ENCODE measurements at places on chromosomes 11 and 22.

DNA sequence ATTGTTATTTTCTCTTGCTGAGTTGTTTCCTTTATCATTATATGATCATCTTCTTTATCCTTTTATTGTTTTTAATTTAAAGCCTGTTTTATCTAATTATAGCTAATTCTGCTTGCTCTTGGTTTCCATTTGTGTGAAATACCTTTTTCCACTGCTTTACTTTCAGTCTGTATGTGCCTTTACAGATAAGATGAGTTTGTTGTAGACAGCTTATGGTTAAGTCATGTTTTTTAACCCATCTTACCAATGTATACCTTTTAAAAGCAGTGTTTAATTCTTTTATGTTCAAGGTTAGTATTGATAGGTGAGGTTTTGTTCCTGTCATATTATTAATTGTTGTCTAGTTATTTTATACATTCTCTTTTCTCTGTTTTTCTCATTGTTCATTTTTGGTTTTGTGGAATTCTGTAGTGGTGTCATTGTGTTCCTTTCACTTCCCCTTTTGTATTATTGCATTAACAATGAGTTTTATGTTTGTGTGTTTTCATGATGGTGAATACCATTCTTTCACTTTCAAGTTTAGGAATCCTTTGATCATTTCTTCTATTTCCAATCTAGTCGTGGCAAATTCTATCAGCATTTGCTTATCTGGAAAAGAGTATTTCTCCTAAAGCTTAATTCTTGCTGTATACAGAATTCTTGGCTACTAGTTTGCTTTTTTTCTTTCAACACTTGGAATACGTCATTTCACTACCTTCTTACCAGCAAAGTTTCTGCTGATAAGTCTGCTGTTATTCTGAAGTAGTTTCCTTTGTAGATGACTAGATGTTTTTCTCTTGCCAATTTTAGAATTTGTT lies 21.8 kb downstream of the OR5AN1 start:
- no peak for DNase-seq

DNA sequence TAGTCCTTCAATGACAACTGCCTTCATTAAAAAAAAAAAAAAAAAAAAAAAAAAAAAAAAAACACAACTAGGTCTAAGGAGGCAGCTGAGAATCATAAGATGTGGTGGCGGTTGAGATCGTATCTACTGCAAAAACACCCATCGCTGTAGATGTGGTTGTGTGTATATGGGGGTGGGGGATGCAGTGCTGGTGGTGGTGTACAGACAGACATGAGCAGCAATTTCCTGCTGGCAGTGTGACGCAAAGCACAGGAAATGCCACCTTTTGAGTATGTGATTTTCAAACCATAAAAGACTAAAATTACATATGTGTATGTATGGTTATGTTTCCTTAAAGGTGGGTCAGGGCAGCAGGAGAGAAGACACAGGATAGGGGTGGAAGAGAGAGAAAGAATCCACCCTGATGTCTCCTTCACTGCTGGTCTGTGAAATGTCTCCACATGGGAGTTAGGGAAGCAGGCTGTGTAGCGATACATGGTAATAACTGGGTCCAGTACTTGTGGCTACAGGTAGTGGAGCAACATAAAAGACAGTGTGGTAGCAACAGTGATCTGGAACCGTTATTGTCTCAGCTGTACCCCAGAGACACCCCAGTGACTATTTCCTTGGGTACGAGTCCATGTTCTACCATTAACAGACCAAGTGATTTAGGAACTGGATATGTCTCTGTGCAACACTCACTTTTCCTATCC lies 57.9 kb downstream of the SYTL2 start:
- DNase-seq, result peak; percentile 89

DNA sequence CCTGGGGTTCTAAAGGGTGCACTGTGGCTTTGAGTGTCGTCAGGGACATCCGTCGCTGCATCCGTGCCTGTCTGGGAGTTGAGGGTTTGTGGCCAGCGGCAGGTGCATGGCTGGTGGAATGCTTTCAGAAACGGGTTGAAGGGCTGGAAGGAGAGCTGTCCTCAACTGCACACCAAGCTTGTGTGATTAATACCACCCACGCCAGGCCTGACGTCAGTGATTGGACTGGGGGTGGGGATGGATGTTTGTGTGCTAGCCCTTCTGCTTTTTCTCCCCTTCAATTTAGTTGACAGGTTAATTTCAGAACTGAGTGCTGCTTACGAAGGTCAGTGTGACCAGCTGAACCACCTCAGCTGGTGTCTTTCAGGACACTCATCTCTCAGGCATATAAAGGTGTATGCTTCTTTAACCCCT lies 3.2 kb upstream of the GAB2 start:
- peak; percentile 69 for DNase-seq

DNA sequence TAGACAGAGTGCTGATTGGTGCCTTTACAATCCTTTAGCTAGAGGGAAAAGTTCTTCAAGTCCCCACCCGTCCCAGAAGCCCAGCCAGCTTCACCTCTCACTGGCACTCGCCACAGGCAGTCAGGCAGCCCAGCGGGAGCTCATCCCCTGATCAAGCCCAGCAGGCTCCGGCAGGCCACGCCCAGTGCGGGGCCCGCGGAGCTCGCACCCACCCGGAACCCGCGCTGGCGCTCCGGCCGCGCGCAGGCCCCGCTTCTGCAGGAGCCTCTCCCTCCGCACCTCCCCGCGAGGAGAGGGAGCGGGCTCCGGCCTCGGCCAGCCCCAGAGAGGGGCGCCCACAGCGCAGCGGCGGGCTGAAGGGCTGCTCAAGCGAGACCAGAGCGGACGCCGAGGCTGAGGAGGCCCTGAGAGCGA lies 202.4 kb upstream of the PDGFD start:
- DNase-seq, result no peak

GRCh38 chr11:1486054-1486825 lies at the start of gene MOB2:
MOB2 (minus strand) TSS chr11:1486779; CDS start chr11:1486556, 223 bp downstream.
- DNase-seq, result no peak

DNA sequence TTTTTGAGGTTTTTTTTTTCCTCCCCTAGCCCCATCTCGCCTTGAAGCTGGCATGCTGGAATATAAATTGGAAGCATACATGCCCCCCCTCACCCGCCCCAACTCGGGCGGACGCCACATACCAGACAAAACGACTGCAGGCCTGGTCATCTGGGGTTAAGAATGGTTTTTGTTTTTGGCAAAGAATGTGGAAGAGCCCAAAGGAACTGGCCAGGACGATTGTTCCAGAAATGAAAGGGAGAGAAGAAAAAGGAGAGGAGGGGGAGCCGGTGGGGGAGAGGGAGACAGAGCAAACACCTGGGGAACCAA lies 25.0 kb downstream of the MN1 start:
- DNase-seq, result no peak

GRCh38 chr22:24338726-24339451 lies 68.3 kb downstream of the SPECC1L start:
- DNase-seq, result no peak

DNA sequence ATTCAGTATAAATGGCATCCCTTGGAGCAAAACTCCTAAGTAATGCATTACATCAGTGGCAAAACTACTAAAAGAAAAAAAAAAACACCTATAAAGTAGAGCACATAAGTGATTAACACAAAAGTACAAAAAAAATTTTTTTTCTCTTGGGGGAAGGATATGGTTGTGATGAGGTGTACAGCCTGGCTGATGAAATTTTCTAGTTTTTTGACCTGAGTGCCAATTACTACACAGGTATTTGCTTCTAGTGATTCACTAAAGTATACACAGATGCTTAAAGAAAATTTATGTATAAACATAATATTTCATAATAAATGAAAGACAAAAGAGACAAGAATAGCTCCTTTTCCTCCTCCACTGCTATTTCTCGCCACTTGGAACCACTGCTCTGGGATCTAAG lies 71.8 kb upstream of the APOA1 start:
- no peak for DNase-seq

DNA sequence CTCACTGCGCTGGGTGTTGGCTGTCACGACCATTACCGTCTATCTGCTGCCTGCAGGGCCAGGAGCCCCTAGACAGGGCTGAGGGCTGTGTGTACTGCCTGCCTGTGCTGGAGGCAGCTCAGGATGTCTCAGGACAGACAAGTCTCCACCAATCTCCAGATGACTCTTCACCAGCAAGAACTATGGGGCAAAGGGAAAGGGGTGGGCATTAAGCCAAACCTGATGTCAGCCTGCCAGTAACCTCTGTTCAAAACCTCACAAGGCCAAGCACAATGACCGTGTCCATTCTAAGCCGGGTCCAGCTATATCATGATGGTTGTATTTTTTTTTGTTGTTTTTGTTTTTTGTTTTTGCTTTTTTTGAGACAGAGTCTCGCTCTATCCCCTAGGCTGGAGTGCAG lies 31.6 kb downstream of the MAFF start:
- no peak for DNase-seq

GRCh38 chr11:62108971-62109404 lies 14.8 kb upstream of the INCENP start:
- no peak for DNase-seq

DNA sequence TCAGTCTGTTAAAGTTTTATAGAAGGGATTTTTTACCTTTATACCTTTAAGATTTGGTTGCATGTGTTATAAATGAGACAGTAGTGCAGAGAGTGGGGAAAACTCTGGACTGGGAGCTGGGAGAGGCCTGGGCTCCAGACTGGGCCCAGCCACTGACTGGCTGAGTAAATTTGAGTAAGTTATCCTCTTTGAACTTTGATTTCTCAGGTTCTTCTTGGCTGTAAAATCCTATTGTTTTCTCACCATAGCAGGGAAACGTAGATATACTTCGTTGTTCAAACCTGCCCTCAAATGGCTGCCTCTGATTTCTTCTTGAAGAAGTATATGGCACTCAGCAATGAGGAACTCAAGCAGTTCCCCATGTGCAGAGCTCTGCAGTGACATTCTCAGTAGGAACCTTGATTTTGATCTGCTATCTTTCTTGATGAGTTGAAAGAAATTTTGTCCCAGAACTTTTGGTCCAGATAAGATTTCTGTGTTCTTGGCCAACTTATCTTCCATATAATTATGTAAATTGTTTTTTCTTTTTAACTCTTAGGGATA lies 8.8 kb downstream of the BMAL1 start:
- no peak for DNase-seq

- no peak for DNase-seq
Observed at GRCh38 chr11:9092072-9092471, 673 bp upstream of the SCUBE2 start.

DNA sequence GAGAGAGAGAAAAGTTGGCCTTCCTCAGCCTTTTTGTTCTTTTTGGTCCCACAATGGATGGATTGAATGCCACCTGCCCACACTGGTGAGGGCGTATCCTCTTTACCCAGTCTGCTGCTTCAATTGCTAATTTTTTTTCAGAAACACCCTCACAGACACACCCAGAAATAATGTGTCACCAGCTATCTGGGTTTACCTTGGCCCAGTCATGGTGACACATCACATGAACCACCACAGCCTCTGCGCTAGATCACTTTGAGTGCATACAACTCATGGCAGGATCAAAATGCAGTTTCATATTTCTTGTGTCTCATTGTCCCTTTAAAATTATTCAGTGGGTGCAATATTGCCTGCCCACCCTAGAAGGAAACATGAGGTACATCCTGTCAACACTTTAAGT lies 63.3 kb downstream of the ADAMTS15 start:
- no peak for DNase-seq

GRCh38 chr11:29005401-29005980 lies 897.3 kb downstream of the METTL15 start:
- no peak for DNase-seq

DNA sequence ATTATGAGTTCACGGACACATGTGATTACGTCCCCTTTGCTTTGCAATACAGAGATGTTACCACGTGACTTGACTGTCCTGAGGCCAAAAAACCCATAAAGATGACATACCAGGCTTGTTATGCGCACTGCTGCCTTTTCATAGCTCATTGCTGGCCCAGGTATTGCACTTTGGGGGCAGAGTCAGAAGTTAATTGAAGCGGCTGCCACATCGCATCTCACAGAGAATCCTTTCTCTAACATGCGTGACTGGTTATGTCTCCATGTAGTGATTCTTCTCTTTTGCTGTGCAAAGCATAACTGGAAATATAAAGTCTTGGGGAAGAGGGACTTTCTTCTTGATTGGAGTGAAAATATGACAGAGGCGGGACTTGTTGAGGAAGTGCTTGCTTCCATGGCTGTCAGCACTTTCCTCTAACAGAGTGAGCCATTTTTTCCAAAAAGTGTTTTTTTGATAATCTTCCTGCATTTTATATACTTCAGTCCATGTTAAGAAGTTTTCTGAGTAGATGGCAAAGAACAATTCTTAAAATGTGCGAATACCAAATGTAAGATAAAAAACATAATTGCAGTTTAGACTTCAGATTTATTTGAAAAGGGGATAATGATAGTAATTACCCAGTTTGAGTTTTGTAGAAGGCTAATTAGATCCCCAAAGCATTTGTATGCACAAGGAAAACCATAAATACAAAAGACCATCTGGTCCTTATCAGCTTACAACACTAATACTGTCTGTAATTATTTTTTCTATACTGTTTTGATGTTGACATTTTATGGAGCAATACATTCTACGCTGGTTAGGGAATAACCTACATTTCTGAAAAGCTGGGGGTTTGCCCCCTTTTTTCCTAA lies 324.6 kb upstream of the MTNR1B start:
- DNase-seq, result no peak

DNA sequence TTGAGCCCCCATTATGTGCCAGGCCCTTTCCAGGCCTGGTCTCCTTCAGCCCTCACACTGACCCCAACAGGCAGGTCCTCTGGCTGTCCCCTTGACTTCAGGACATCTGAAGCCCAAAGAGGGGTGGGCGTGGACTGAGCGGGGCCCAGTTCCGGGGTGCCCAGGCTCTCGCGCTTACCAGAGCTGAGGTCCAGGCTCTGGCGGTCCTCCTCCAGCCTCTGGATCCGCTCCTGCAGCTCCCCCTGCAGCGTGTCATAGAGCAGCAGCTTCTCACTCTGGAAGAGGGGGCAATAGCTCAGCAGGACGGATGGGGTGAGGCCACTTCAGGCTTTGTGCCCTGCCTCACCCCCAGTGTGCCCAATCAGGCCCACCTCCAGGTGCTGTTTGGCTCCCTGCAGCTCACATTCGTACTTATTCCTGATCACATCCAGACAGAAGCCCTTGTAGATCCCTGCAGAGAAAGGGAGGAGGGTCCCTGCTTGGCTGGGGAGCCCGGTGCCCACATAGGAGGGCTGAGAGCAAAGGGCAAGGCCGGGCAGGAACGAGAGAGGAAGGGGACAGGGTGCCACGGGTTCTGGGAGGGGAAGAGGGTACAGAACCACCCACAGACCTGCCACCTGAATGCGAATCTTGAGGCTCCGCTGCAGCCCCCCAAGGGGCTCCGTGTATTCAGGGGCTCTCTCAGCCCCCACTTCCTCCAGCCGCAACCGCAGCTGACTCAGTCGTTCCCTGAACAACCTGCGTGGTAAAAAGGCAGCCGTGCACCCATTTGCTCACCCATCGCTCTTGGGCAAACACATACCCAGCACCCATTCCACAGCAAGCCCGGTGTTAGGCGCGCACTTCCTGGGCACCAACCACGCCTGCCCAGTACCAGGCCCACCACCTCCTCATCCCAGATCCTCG lies 4.1 kb downstream of the BRMS1 start:
- no peak for DNase-seq
